ENCODE measurements at places on chromosomes 7 and 10. TPM values are rescaled to one million over a fixed set of nuclear protein-coding genes. Genes with fewer than 3 reads are reported as not detected.

PTF1A gene
- not detected for total RNA-seq

NACAD gene
- total RNA-seq = 1.5 TPM

TAS2R3 gene
- 0.92 TPM for total RNA-seq

WNT8B gene
- not detected for total RNA-seq

TRIL gene
- total RNA-seq = 0.42 TPM

GPER1 gene
- 2.0 TPM for total RNA-seq

PKD2L1 gene
- not detected for total RNA-seq

SFTPA1 gene
- total RNA-seq = not detected

ADGRA1 gene
- total RNA-seq = not detected

SNX10 gene
- 1.2 TPM for total RNA-seq

PPP1R17 gene
- total RNA-seq = not detected

SLC35G1 gene
- total RNA-seq = 1.0 TPM

C10orf143 gene
- 1.2 TPM for total RNA-seq

MALRD1 gene
- 0.75 TPM for total RNA-seq

ASB13 gene
- total RNA-seq = 13.9 TPM

MDH2 gene
- total RNA-seq = 236 TPM

CPEB3 gene
- 19.1 TPM for total RNA-seq

ZNF804B gene
- total RNA-seq = not detected

NKX2-3 gene
- not detected for total RNA-seq

LEP gene
- total RNA-seq = 0.11 TPM

Data from gastrocnemius medialis (tissue), 4 donors.